Renal pelvis (tissue), 12 donors: ENCODE measurements at places on chromosomes 7 and 10. TPM values are rescaled to one million over a fixed set of nuclear protein-coding genes. Genes with fewer than 3 reads are reported as not detected.
A peak's percentile ranks its signal among the peaks of the same experiment; 100 is the strongest.

GRCh38 chr7:104410742-104411141 lies 82.3 kb downstream of the LHFPL3 start:
- no peak for DNase-seq

DNA sequence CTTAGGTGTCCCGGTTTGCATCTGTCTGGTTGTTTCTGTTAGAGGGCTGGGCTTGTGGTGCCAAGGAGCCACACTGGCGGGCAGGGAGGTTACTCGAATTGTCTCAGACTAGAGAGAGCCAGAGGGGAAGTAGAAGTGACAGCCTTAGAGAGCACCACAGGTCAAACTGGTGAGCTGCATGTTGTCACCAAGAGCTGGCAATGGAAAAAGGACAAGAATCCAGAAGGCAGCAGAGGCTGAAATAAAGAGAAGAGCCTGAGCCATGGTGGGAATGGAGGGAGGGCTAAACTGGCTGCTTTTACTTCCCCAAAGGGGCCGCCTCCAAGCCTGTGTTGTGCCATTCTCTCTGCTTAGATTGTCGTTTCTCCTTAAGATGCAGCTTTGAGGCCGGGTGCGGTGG lies 31.1 kb upstream of the RHBDD2 start:
- DNase-seq, result no peak

DNA sequence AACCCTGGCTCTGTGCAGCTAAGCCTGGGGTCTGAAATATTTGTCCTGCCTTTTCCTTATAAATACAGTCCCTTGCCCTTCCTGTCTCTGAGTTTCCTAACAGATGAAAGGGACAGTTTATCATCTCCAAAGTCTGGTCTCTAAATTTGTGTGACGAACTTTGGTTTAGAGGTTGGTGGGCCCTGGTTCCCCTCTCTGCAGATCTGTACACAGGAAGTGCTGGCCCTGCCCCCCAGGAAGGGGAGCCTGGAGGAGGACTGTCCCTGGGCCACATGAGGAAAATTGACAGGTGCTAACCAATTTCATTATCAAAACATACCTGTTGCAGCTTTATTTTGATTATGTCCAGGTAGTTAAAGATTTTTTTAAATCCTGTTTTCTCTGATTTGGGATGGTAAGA lies 34.5 kb downstream of the PPP2R2D start:
- no peak for DNase-seq

DNA sequence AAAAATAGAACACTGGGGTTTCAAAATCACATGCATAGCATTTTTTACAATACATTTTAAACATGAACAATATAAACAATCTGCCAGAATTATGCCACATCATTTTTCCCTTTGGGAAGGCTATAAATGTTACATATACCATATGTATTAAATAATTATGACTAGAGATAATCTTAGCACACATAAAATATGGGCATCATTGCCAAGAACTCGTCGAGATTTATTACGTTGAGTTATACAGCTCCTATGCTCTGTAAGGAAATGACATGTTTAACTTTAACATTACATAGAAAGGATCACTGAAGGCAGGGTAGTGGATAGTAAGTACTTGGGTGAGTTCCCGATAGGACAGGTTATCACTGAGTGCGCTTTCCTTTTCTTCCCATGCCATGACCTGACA lies 267.8 kb downstream of the PARD3 start:
- peak; percentile 54 for DNase-seq

DNA sequence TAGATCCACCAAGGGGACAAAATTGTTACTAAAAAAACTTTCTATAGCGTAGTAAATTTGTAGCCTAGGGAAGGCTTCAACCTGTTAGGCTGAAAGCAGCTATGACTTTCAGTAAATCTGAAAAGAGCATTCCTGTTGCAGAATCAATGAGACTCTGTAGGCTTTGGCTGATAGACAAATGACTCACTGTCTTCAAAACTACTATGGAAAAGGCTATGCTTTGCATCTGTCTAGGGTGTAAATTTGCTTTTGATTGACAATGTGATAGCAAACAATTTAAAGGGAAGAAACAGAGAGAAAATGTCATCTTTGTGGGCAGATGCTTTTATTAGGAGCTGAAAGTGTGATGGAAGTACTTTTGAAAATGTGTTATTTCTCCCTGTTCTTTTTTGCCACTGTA lies 60.6 kb downstream of the ARL5B start:
- no peak for DNase-seq

DNA sequence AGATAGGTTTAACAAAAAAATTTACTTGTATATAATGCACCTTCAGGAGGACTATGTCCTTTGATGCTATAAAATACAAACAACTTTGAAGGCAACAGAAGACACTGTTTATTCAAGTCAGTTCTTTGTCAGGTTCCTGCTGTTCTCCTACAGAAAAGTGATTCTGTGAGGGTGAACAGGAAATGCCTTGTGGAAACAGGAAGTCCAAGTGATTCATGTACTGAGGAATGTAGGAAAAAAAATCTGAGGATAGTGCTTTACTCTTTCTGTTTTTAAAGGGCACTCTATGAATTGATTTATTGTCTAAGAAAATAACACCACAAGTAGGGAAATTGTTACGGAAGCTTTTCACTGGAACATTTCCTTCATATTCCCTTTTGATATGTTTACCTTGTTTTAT lies 171.9 kb downstream of the HDAC9 start:
- peak; percentile 22 for DNase-seq

DNA sequence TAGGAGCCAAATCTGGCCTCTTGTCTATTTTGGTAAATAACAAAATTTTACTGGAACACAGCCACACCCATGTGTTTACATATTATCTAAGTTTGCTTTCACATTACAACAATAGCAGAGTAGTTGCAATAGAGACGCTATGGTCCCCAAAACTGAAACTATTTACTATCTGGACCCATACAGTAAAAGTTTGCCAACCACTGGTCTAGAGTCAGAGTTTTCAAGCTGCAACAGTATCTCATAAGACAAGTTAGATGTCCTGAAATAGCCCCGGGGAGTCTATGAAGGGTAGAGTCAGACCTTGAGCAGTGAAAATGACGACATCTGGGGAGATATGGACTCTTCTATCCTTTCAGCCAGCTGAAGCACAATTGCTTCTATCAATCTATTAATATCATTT lies 74.2 kb downstream of the CTNNA3 start:
- DNase-seq, result no peak

C10orf53 gene
- not detected for polyA plus RNA-seq

SEMA3D gene
- polyA plus RNA-seq, result 42.7 TPM

CPA2 gene
- polyA plus RNA-seq, result 0.33 TPM

SHLD2 gene
- 39.9 TPM for polyA plus RNA-seq

PTPRN2 gene
- polyA plus RNA-seq, result 7.4 TPM

EZH2 gene
- polyA plus RNA-seq, result 39.0 TPM

NODAL gene
- 0.14 TPM for polyA plus RNA-seq

MYH16 gene
- polyA plus RNA-seq, result 0.06 TPM

GATA3 gene
- polyA plus RNA-seq, result 118 TPM
